GM13976 (cell line): ENCODE measurements at places on chromosomes 2 and 18.

DNA sequence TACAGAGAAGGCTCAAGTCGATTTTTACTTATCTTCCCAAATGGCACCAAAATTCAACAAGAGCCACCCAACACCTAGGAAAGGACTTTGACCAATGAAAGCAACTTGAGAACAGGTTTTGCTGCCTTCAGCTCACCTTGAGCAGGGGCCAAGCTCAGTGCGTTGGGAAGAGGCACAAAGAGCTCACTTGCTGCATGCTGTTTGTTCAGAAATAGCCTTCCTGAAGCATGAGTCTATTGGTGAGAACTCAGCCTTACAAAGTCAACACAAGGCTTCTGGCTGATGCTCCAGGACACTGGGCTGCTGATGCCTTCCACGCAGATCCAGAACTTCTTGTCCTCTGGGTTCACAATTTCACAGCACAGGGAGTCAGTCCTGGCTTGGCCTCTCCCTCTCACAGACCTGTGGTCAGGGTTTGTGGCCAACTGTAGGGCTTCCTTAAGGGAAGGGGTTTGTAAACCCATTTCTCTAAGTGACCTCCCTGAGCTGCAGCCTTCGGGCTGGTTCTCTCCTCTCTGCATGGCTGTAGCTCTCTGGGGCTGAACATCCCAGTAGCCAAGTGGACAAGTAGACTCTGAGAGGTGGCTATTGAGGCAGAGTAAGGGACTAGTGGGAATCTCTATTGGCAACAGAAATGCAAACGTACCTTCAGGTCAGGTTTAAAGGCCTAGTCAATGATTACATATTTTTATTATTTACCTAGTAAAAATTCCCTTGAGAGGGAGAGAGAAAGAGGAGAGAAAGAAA, 124.7 kb upstream of the GATA6 start:
- no peak for DNase-seq

GRCh38 chr2:196902828-196903227, 23.7 kb downstream of the PGAP1 start:
- no peak for DNase-seq

DNA sequence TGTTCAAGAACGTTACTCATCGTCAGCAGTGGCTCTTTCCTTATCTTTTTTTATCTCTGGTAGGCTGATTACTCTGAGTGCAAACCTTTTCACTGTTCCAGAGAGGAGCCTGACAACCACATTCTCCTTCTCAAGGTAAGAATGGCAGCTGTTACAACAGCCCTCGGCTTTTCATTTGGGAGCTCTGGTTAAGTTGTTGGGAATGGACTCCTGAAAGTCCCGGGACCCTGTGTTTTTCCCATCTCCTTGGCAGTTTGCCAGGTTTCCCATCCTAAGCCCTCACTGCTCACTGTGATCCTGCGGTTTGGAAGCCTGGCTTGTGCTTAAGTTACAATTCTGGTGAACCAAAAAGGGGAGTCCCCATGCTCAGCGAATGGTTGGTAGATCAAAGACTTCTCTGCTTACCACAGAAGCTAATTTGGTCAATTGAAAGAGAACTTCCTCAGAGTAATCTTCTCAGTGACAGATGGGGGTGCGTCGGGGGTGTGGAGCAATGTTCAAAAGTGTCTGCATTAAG, 122.3 kb downstream of the LYPD6B start:
- peak; percentile 59 for DNase-seq

GRCh38 chr2:212596688-212597087, 58.1 kb upstream of the ERBB4 start:
- no peak for DNase-seq

DNA sequence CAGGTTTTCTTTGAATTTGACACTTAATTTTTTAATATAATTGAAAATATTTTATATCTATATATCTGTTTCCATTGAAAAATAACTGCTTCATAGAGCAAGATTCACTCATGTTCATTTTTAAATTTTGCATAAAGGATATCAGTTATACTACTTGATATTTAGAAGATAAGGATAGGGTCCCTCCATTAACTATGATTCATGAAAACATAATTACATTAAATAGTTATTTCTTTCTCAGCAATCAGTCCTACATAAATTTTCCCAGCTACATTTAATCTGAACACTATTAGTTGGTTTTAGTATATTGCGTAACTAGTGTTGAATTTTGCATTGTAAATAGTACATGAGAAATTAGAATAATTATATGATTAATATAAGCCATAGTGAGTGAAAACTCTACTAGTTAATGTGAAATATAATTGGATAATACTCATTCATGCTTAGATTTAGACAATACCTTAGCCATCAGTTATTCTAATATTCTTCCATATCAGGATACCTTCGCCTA, 42.7 kb downstream of the LRP1B start:
- DNase-seq: no peak

DNA sequence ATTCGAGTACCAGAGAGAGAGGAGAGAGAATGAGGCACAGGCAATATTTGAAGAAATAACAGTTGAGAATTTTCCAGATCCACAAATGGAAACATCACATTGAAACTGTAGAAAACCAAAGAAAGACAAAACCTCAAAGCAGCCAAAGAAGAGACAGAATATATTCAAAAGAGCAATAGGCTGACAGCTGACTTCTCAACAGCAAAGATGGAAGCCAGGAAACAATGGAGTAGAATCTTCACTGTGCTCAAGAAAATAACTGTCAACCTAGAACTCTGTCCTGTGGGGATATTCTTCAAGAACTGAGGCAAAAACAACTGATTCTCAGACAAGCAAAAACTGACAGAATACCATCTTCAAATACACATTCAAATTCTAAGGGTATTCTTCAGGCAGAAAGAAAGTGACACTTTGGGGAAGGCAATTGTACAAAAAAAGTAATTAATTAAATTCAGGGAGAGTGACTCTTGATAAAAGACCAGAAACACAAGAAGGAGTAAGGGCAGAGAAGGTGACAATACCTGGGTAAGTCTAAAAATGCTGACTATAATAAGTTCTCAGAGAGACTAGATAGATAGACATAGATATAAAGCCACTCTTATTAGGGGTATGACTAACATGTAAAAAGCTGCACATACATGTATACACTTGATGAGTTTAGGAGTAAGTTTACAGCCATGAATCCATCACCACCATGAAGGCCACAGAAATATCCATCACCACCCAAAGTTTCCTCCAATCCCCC, 25.6 kb downstream of the ANKMY1 start:
- no peak for DNase-seq

DNA sequence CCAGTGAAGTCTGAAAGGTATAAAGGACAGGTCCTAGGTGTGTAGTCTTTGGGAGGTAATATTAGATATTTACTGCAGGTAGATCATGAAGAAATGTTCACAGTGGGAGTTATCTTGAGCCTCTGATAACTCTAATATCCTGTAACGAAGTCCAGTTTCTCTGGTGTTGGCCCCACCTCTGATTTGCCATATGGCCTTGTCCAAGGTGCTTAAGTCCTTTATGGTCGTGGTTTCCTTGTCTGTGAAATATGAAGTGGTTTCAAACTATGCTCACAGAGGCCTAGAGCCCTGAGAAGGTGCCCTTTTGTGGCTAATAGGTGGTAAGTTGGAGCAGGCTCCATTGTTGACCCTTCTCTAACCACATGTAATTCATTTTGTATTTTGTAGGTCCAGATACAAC, 190.7 kb downstream of the ICOS start:
- DNase-seq: no peak

GRCh38 chr2:237648016-237648381, 20.6 kb downstream of the LRRFIP1 start:
- no peak for DNase-seq

- DNase-seq: no peak
Measured at GRCh38 chr18:62018034-62018758, 125.4 kb upstream of the RNF152 start.

DNA sequence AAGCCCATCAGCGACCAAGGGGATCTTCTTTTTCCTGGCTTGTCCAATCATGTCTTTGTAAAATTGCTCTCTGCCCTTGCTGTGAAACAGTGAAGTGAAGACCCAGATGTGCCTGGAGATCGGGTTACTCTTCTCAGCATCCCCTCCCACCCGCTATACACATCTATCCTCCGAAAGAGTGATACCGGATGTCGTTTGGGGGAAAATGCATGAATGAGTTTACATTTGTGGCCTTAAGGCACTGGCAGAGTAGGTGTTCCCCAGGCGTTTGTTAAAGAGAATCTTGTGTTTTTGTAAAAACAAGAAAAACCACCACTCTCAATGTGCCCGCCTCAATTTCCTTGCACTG, 528.3 kb downstream of the CMPK2 start:
- DNase-seq: no peak

GRCh38 chr2:118698564-118698963, 148.9 kb downstream of the EN1 start:
- no peak for DNase-seq

- DNase-seq: no peak
Measured at GRCh38 chr2:146527166-146527565, 1317.7 kb upstream of the ACVR2A start.

- DNase-seq: no peak
Measured at GRCh38 chr18:36364911-36365624, 67.6 kb downstream of the FHOD3 start.

- no peak for DNase-seq
Measured at GRCh38 chr18:79755496-79756142, 42.1 kb upstream of the KCNG2 start.

DNA sequence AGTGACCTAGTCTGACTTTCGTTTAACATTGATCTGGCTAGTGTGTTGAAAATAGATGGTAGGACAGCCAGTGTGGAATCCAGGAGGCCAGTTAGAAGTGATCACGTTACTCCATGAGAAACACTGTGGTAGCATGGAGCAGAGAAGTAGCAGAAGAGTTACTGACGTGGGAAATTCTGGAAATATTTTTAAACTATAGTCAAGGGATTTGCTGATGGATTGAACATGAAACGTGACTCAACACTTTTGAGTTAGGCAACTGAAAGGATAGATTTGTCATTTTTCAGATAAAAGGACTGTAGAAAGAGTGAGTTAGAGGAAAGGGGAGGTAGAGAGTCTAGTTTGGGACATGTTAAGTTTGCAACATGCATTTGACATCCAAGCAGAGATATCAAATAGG, 130.4 kb downstream of the IRS1 start:
- DNase-seq: no peak

DNA sequence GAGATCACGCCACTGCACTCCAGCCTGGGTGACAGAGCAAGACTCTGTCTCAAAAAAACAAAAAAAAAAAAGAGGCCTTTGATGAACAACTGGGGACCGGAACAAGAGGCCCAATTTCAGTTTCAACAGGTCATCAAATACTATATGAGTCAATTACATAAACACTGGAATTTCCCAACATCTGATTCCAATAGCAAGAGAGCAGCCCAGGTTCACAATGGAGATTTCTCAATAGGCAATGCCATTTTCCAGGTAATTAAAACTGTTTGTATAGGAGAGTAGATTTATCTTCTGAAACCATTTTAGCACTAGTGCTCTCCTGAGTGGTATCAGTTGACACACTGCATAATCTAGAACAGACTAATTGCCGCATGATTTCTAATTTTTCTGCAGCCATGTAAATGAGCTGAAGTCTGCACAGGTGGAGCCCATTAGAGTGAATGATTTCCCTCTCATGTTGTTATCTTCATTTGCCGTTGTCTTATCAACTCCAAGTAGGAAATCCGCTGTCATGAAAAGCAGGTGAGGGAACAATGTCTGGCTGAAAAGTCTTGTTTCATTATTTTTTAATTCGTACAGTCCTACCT, 264.1 kb upstream of the MEIS1 start:
- DNase-seq: no peak

- DNase-seq: no peak
Measured at GRCh38 chr2:149399934-149400615, 69.7 kb downstream of the LYPD6 start.

- no peak for DNase-seq
Measured at GRCh38 chr2:73762571-73762970, 17.3 kb downstream of the DUSP11 start.

GRCh38 chr2:203936535-203936934, at the start of gene ICOS:
Gene ICOS (plus strand): TSS chr2:203936763. CDS start chr2:203936815, 52 bp downstream.
- no peak for DNase-seq

- no peak for DNase-seq
Measured at GRCh38 chr18:25594351-25594750, 242.4 kb upstream of the ZNF521 start.

- no peak for DNase-seq
Measured at GRCh38 chr2:9982248-9982647, 30.8 kb downstream of the GRHL1 start.

GRCh38 chr18:14093307-14093915, 38.8 kb downstream of the ZNF519 start:
- no peak for DNase-seq

GRCh38 chr2:227394401-227394800, 6.7 kb upstream of the SCYGR1 start:
- no peak for DNase-seq

GRCh38 chr2:104859291-104859765, 5.4 kb downstream of the POU3F3 start:
- DNase-seq: no peak
